SIG-M5 (cell line): ENCODE measurements at places on chromosomes 7 and 10.

GRCh38 chr10:97279121-97279815, 13.2 kb downstream of the ARHGAP19 start:
- no peak for DNase-seq

DNA sequence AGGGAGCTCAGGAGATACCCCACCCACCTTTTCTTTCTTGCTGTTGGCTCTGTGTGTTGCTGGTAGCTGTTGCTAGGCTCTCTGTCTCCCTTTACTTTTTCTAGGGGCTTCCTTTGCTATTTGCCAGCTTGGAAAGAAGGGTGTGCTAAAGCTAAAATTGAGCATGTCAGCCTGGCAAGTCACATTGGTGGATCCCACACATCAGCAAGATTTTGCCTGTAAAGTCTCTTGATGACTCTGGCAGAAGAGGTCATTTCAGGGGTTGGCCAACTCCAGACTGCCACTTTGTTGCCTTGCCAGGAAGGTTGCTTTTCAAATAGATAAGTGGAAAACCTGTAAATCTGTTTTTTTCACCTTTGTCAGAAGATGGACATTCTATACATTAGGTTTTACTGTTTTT, 9.9 kb downstream of the CCNY start:
- no peak for DNase-seq

GRCh38 chr10:47405857-47406547, 21.9 kb upstream of the ZNF488 start:
- DNase-seq: no peak

GRCh38 chr7:74412056-74412455, 41.6 kb upstream of the GTF2IRD1 start:
- no peak for DNase-seq

DNA sequence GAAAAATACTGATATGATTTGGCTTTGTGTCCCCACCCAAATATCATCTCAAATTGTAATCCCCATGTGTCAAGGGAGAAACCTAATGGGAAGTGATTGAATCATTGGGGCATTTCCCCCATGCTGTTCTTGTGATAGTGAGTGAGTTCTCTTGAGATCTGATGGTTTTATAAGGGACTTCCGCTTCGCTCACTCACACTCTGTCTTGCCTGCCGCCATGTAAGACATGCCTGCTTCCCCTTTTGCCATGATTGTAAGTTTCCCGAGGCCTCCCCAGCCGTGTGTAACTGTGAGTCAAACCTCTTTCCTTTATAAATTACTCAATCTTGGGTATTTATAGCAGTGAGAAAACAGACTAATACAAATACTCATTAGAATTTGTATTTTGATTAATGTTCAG, 5.1 kb upstream of the MRPS17 start:
- DNase-seq: no peak

- no peak for DNase-seq
Observed at GRCh38 chr7:45366475-45366874, 207.7 kb upstream of the ADCY1 start.

- no peak for DNase-seq
Observed at GRCh38 chr7:156423876-156424275, 216.7 kb upstream of the RNF32 start.

DNA sequence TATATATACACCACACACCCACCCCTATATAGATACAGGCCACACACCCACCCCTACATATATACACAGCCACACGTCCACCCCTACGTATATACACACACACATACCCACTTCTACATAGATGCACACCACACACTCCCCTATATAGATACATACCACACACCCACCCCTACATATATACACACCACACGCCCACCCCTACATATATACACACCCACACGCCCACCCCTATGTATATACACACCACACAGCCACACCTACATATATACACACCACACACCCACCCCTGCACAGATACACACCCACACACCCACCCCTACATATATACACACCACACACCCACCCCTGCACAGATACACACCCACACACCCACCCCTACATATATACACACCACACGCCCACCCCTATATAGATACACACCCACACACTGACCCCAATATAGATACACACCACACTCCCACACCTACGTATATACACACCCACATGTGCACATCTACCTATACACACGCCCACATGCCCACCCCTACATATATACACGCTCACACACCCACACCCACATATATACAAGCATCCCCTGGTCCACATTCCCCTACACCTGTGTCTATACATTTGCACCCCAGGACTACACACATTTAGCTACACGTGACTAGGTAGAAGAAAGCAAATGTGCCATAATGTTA, 52.1 kb upstream of the UBE3C start:
- no peak for DNase-seq

- DNase-seq: no peak
Observed at GRCh38 chr7:148241700-148242293, 348.8 kb upstream of the C7orf33 start.

DNA sequence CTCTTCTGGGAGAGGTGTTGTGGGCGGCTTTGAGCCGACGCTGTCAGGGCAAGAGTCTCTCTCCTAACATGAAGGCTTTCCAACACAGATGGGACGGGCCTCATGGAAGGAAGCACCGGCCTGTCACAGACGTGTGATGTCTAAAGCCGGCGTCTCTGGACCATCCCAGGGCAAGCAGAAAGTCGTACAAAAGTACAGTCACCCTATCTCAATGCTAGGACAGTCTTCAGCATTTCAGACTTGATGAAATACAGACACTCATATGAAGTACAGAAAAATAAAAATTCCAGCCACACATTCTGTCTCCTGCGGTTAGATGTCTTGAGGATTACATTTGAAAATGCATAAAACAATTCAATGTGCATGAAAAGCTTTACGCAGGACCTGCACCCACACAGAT, 30.6 kb downstream of the CYP2W1 start:
- DNase-seq: no peak

DNA sequence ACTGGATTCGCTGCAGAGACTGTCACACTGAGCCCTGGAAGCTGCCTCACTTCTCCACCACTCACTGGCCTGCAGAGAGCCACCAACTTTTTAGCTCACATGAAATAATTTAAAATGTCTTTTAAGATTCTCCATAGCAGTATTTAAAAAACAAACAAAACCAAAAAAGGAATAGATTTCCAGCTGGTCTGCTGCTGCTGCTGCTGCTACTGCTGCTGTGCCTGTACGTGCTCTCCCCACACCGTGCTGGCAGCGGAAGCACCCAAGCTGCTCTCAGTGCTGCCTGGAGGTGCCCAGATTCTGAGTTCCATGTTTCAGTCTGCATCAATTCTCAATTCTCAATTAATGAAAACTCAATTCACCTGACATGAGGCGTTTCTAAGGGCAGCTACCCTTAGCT, 146.0 kb downstream of the USP6NL start:
- no peak for DNase-seq

- DNase-seq: no peak
Observed at GRCh38 chr7:92528958-92529264, 316 bp downstream of the RBM48 start.

GRCh38 chr10:6040205-6040604, 22.0 kb downstream of the IL2RA start:
- DNase-seq: no peak

DNA sequence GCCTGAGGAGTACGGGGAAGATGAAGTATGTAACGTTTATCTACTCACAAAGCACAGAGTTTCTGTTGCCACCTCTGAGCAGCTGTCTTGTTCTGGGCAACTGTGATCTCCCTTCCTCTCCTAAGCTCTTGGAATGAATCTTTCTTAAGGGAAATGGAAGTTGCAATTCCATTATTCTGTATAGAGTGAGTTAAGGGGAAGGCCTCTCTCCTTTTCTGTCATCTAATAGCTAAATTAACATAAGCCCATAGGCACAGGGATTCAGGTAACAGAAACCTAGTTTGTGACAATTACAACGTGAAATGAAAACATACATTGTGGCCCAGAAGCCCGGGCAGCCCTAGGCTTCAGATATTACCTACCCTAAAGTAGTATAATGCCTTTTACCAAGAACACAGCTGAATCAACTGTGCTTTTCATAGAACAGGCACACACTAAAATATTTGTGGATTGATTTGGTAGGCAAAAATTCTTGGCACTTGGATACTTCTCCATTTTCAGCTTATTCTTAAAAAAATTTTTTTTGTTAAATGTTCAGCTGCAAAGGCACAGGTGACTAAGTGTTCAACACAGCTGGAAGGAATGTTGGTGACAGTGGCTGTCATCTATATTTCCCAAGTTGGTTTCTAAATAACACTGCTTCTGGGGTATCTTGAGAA, 3.8 kb upstream of the PDCD4 start:
- DNase-seq: no peak

DNA sequence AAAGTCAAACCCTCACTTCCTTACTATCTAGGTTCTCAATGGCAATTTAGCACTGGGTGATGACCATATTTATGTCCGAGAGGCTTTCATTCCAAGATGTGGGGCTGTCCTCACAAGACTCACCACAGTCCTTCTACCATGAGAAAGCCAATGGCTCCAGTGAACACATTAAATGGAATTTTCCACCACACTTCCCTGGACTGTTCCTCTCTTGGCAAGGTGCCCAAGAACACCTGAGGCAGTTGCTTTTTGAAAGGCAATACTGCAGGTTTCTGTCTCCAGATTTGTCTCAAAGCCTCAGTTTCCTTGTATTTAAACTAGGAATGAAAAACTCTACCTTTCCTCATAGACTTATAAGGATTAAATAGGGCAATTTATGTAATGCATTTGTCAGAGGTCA, 24.2 kb downstream of the AFAP1L2 start:
- DNase-seq: no peak

DNA sequence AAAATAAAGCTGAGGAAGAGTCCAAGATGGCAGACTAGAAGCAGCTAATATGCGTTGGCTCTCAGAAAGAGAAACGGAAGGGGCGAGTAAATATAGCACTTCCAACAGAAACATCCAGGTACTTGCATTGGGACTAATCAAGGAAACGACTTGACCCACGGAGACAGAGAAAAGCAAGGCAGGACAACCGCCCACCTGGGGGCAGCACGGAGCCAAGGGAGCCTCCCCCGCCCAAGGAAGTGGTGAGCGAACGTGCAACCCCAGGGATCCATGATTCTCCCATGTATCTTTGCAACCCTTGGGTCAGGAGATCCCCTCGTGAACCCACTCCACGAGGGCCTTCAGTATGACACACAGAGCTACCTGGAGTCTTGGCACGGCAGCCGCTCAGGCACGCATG, 45.4 kb upstream of the GRM3 start:
- DNase-seq: no peak
